Caudate nucleus (tissue), 63 donors: ENCODE measurements at places on chromosomes 3 and 15.

DNA sequence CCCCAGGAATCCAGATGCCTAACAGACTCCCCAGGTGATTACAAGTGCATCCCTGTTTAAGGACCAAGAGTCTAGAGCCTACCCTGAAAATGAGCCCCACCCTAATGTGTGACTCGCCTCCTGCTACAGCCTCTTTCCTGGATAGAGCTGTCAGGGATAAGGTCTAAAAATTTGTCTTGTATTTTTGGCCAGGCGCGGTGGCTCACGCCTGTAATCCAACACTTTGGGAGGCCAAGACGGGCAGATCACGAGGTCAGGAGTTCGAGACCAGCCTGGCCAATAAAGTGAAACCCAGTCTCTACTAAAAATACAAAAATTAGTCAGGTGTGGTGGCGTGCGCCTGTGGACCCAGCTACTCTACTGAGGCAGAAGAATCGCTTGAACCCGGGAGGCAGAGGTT, 11.2 kb downstream of the TMC3 start:
- no peak for DNase-seq

- no peak for DNase-seq
Measured at GRCh38 chr3:23455775-23456174, 252.6 kb downstream of the UBE2E2 start.

DNA sequence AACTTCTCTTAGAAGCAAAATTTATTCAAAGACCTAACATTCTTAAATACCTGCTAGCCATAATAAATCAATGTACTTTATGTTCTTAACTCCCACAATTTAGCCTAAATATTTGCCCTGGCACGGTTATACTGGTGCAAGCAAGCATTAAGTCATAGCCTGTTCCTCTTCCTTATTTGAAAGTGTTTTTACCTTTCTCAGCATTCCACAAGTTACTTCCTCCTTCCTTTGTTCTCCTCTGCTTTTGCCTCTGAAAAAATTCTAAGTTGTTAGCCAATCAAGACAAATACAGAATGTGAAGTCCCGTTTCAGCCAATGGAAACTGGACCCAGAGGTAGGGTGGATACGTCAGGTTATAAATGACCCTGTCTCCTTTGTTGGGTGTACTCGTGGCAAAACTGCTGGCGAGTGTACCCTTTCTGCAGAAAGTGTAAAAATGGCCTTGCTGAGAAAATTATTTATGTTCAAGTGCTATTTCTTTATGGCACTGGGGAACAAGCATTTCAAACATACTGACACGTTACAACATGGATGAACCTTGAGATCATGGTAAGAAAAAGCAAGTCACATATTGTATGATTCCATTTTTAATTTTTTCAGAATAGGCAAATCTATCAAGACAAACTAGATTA, 3.1 kb upstream of the TATDN2 start:
- DNase-seq, result no peak

GRCh38 chr3:139355476-139355875, 11.7 kb downstream of the MRPS22 start:
- DNase-seq, result peak; percentile 11

GRCh38 chr15:22988811-22989210, 8.6 kb upstream of the CYFIP1 start:
- no peak for DNase-seq

DNA sequence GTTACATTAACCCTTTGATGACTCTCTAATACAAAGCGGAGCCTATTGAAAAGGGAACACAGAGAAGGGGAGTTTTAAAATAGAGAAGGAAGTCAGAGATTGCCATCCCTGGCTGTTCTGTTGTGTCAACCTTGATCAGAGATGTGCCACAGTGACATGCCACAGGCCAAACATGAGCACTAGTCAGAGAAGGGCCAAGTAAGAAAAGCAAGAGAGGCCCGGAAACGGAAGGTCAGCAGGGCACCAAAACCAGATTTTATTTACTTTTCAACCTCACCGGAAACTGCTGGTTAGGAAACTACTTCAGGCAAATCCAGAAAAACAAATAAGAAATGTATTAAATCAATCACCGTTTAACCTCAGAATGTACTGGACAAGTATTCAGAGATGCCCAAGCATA, 171.8 kb downstream of the ALCAM start:
- no peak for DNase-seq

- no peak for DNase-seq
Measured at GRCh38 chr3:150582620-150583019, 20.5 kb upstream of the SELENOT start.

GRCh38 chr3:119146578-119147375, 812 bp downstream of the TEX55 start:
- no peak for DNase-seq

DNA sequence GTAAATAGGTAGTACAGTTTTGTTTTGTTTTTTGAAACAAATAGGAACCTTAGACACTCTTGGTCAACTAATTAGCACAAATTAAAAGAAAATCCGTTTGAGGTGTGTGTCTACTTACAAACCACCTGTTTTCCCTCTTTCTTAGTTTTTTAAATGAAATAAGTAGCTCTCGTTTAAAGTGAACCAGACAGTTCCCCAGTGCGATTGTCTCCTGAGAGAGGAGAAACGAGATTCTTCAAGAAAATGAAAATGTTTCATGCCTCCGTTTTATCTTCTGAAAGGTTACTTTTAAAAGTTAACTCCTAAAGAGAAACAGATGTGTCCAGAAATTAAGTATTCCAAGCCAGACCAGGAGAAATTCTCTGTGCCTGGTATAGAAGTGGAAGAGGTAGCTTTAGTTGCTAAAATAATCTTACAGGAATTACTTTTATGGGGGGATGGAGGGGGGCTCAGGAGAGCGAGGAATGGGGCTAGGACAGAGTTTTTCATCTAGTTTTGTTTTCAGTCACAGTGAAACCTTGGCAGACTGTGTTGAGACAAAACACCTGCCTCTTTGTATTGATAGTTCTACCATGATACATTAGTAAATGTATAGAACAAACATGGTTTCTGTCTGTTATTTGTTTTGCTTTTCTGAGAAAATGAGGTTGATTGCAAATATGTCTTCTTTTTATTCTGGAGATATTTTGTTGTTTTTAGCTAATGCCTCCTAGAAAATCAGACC, 155.1 kb upstream of the CNTN4 start:
- no peak for DNase-seq

GRCh38 chr3:10178892-10179291, 14.2 kb downstream of the IRAK2 start:
- no peak for DNase-seq

DNA sequence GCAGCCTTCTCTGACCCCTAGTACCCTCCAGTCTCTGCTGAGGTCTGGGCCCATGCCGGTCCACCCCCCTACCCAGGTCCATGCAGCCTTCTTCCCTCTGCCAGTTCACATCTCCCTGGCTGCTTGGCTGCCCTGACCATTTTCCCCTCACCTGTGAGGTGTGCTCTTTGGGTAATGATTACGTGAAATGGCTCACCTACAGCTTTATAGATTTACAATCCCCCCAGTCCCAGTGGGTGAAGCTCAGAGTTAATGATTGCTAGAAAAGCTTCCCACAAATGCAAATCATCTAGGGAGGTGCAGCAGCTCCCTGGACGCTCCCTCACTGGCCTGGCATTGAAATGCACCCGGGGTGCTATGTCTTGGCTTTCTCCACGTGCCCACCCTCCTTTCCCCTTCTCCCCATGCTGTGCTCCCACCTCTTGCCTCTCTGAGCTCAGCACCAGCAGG, 18.7 kb downstream of the PAQR5 start:
- no peak for DNase-seq

DNA sequence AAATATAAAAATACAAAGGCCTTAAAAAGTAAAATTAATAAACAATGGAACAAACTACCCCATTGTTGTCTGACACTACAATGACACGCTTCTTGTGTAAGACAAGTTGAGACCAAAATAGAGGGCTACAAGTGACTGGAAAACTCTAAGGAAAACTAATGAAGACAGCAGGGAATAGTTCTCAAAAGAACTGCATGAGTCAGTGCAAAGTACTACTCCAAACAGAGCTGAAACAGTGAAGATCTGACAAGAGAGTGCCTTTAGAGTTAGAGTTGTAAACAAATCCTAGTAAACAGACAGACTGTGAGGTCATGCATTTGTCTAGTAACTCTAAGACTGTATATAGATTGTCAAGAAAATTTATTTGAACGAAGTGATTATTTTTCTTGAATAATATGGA, 233.9 kb downstream of the BBX start:
- no peak for DNase-seq

DNA sequence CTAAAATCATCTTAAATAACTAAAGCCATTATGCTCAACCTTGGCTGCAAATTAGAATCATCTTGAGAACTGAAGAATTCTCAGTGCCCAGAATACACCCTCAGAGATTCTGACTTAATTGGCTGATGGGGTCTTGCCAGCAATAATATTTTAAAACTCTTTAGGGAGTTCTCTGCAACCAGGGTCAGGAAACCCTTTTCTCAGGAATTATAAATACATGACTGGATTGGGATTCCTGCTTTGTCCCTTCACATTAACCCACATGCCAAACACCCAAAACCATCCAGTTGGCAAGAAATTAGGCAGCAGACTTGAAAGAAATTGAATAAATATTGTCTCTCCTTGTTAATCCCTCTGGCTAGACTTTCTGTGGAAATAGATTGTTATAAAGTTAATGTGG, 482.3 kb upstream of the NECTIN3 start:
- no peak for DNase-seq

GRCh38 chr3:189171707-189172106, at the start of gene TPRG1:
Gene TPRG1 (plus strand): TSS chr3:189171971. CDS start chr3:189207385, 35,414 bp downstream.
- DNase-seq, result no peak

DNA sequence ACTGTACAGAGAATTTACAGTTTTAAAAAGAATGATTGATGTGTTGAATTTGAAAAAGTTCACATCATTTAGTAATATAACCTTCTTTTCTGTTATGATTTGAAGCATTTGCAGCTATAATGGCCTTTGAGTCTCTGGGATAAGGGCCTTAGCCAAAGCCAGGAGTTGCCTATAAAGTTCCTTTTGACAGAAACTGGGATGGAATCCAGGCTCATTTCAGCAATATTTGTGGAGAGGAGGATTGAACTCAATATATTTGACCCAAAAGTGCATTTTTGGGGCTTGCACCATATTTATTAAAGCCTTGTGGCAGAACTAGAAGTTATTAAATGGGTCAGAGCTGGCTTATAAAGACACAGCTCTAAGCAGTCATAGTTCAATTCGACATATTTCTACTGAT, 348.7 kb upstream of the EPHA3 start:
- no peak for DNase-seq

- no peak for DNase-seq
Measured at GRCh38 chr3:7401418-7401817, 540.5 kb downstream of the GRM7 start.

- DNase-seq, result no peak
Measured at GRCh38 chr15:71114887-71115566, at the start of gene THSD4. Gene THSD4 (plus strand): TSS chr15:71115471.

DNA sequence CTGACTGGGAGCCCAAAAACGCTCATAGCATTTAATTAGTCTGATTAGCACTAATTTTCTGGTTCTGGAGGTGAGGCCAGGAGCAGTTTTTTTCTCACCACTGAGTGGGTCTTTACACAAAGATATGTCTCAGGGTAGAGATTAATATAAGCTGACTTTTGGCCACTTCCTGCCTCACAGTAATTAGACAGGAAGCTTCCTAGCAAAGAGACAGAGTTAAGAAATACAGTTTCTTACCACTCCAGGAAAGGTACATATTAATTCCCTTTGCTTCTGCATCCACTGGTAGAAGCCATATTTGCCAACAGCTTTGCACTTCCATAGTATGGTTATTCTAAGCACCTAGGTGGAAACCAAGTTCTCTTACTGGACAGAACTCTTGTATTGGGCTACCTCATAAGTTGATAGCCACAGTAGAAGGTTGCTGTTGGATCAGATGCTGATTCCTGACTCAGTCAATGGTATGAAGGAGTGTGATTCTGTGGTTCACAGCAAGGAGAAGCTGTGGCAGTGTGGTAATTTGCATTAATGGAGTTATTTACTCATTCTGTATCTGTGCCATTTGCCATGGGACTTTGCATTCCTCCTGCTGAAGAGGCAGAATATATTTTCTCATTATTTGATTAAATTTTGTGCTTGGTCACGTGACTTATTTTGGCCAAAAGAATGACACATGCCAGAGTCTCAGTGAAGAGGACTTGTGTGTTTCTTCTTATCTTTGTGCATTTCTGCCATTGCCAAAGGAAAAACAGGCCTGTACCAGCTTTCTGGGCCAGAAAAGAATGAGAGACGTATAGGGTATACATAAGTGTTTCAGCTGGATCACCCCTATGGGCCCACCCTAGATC, 17.5 kb upstream of the ZBTB20 start:
- no peak for DNase-seq

- no peak for DNase-seq
Measured at GRCh38 chr3:122004107-122004506, 17.9 kb downstream of the ILDR1 start.

DNA sequence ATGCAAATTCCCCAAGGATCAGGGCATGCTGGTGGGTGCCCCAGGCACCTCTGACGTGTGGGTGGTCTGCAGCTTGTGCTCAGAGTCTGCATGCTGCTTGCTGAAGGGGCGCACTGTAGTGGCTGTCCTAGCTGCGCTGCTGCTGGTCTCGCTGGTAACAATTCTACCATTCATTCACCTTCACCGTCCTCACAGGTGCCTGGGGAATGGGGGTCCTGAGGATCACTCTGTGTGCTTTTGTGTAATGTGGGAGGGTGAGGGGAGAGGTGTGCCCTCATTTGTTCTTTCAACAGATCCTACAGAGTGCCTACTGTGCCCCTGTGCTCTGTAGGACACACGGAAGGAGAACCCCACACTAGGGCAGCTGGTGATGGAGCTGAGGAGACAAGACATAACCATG, 2.1 kb upstream of the ITGA11 start:
- no peak for DNase-seq

DNA sequence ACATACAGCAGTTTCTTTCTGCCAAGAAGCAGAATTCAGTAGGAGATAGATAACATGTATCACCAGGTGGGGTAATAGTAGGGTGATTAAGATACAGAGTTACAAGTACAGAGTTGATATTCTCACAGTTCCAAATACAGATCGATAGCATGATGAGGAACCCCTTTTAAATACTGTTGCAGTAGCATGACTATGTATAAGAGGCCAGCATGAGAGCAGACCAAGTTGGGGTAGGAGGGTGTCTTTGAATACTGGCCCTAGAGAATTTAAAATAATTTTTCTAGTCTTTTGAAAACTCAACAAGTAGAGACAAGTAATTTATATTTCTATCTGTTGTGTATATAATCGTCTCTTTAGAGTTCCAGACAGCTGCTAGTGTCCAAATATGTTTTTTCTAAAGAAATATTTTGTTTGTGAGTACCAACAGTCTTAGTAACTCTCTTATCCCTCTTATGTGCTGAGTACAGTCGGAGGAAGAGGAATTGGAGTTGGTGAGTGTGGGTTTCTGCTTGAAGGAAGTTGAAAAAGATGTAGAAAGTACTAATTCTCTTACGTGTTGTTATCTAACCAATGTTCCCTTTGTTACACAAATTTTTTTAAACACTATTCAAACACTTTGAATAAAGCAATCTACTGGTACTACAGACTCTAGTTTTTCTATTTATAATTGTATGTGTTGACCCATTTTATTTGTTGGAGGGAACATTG, 30.2 kb downstream of the LYSMD4 start:
- no peak for DNase-seq

- DNase-seq, result no peak
Measured at GRCh38 chr3:139281096-139281495, 62.7 kb upstream of the MRPS22 start.
